ENCODE measurements at places on chromosomes 3 and 15.

DNA sequence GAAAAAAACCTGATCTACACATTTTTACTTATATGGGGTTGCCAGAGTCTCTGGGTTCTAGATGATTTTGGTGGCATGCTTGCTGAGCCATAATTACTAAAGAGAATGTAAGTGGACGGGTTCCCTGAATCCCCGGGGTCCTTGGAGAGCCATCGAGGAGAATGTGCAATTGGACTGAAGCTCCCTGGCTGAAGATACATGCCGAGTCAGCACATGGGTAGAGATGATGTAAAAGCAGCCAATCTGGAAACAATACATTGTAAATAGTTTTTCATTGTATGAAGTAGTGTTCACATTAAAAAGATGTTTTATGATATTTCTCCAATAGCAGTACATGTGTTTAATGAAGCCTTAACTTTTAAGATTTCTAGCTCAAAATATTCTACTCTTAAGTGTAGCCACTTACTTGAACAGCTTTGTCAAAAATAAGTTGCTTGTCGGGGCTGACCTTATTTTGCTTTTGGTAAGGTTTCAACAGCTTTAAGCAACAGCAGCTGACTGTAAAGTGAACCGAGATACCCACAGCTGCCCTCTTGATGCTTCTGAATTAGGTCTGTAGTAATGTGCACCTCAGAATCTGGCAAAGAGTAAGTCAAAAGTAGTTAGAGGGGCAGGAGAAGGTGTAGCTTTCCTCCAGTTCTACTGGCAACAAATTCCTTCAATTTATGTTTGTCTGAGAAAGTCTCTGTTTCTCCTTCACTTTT lies 205.7 kb downstream of the PLCL2 start:
- DNase-seq = no peak

GRCh38 chr3:99949956-99950670 lies 132.5 kb downstream of the CMSS1 start:
- no peak for DNase-seq

GRCh38 chr3:126156468-126156867 lies 23.9 kb downstream of the ALDH1L1 start:
- DNase-seq = peak; percentile 24

GRCh38 chr3:193053046-193053435 lies 135.4 kb upstream of the MB21D2 start:
- no peak for DNase-seq

GRCh38 chr3:172552607-172553006 lies 29.4 kb upstream of the TNFSF10 start:
- no peak for DNase-seq

GRCh38 chr15:56866803-56867202 lies 51.6 kb upstream of the TCF12 start:
- DNase-seq = no peak

DNA sequence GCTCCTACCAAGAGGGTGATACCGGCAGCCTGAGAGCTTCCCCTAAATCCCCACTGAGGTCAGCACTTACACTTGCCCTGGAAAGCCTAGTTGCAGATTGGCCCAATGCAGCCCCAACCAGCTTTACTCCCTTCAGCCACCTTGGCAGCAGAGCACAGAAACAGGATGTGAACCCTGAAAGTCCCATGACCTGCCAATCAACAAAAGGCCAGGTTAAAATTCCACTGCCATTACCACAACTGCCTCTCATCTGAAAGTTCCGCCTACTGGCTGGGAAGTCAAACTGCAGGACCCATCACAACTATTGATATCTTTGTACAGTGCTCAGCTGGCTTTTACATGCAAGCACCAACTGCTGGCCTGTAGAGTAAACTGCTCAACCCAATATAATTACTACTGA lies 156.2 kb downstream of the ZMAT3 start:
- DNase-seq = peak; percentile 55

GRCh38 chr15:35095941-35096340 lies 10.8 kb upstream of the NANOGP8 start:
- no peak for DNase-seq

DNA sequence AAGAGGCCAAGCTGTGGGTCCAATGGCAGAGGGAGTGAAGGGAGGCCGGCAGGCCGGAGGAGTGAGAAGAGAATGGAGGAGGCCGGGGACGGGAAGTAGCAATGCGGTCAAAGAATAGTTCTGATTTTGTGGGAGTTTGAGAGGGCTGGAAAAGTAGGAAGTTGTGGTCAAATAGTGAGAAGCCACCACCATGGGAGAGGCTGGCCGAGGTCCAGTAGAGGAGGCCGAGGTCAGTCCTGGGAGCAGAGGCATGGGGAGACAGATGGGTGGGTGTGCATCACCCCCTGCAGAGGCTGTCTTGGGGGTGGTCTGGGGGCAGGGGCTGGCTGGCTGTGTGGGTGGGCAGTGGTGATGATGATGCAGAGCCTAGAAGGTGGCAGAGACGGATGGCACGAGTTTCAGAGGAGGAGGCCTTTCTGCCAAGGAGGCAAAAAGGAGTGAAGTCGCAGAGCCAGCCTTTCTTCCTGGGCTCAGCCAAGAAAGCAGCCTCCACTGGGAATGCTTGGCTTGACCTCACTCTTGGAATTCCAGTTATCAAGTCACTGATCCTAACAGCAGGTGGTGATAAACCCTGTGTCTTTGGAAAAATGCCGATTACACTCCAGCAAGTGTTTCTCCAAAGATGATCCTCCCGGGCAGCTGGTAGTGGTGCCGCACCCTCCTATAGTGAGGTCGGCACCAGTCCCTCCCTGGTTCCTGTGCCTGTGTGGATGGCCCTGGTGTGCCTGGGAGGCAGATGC lies 57.3 kb downstream of the ARNT2 start:
- no peak for DNase-seq

DNA sequence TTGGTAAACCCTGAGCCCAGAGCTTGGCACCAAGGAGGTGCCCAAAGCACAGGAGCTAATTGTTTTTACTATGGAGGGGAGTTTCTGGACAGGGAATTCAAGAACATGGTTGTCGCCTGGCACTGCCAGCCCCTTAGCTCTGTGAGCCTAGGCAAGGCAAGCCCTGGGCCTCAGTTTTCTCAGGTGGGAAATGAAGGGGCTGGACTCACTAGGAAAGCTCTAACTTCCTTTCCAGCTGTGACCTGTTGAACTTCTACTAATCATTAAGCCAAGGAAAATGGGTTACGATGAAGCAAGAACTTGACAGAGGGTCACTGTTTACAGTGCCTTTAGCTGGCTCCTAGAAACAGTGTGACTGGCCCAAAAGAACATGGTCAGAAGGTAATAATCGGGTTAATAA lies 277.2 kb downstream of the SHQ1 start:
- DNase-seq = no peak

GRCh38 chr15:57220205-57220604 lies 156.1 kb upstream of the CGNL1 start:
- DNase-seq = no peak

GRCh38 chr15:78177447-78177873 lies 28.3 kb downstream of the IDH3A start:
- DNase-seq = peak; percentile 64

DNA sequence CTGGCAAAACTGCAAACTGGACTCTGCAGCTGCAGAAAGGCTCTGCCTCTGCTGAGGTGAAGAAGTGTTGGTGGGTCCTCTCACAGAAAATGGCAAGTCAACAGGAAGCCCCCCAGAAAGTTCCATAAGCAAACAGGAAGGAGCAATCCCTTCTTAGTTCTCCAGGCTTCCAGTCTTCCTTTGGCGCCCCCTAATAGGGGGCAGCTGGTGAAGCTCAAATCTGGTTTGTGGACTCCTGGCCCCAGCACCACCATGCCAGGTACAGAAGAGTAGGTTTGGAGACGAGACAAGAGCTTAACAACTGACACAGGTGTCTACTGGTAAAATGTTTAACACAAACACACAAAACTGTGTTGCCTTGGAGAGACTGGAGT lies 35.5 kb downstream of the LEO1 start:
- peak; percentile 45 for DNase-seq

GRCh38 chr15:41487802-41488201 lies 5.9 kb upstream of the ITPKA start:
- DNase-seq = no peak

DNA sequence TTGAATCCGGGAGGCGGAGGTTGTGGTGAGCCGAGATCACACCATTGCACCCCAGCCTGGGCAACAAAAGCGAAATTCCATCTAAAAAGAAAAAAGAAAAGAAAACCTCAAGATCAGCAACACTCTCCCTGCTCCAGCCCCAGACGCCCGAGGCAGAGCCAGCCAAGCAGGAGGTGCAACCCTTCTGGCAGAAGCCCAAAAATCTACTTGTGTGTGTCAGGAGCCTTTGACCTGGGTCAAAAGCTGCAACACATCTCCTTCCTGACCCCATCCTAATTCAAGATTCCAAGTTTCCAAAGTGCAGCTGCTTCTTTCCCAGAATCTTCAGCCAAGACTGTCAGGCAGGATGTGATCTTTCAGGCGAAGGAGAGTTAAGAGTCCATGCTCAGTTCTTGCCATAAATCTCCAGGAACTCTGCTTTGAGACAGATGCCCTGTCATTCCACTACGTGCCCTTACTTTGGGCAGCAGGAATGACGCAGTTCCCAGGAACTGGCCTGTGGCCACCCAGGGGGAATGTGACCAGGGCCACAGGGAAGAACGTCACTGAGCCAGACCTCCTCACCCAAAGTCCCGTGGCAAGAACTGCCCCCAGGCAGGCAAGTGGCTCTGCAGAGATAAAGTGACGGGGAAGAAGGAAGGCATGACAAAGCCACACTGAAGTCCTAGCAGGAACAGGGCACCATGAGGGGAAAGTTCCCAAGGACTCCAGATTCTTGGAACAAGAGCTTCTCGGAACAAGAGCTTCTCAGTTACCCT lies 39.4 kb downstream of the SH3BP5 start:
- DNase-seq = no peak

GRCh38 chr3:26090589-26090988 lies 300.7 kb downstream of the OXSM start:
- DNase-seq = no peak

- peak; percentile 97 for DNase-seq
These were observed 408.9 kb upstream of the THBS1 start for GRCh38 chr15:39171944-39172368.

- DNase-seq = peak; percentile 82
These were observed 2.6 kb downstream of the BHLHE40 start for GRCh38 chr3:4981665-4982494.

- no peak for DNase-seq
These were observed 126.8 kb downstream of the GSK3B start for GRCh38 chr3:119967353-119968006.

DNA sequence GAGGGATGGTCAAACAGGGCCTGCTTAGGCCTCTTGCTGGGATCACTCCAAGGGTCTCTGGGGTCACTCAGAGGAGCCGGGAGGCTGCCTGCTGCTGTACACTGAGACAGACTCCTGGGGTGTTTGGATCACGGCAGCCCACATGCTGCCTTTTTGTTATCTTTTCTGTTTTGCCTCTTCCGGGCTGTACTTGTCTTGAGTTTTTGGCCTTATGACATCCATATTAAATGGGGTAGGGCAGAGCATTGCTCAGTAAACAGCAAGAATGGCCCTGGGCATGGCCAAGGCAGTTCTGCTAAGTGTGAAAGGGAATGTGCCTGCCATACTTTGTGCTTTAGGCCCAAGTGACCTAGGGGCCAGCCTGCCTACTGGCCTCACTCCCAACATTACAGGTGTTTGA lies 771 bp upstream of the ENTPD3 start:
- no peak for DNase-seq

DNA sequence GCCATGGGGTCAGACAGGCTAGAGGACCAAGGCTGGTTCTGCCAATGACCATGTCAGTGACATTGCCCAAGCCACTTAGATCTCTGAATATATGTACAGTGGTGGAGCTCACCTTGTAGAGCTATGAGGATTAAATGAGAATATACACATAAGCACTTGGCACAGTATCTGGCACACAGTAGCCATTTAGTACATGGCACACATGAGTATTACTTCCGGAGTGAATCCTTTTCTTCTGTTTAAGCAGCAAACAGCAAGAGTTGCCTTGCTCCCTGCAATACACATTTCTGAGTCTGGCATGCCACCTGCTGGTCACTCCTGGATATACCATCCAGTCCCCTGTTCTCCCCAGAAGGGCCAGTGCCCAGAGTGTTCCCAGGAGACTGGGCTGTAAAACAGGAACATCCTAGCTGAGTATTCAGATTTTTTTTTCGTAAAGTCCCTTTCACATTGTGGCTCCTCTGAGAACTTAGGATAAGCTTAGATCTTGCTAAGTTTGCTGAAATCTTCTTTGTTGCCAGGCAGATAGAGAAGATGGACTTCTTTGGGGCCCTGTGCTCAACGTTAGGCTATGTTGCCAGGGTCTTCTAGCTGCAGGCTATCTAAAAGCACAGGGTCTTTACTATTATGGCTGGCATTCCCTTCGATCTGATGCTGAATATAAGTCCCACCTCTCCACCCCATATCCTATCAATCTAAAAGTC lies 203.4 kb downstream of the ADAMTS9 start:
- DNase-seq = peak; percentile 84

GRCh38 chr3:12138044-12138443 lies 20.7 kb downstream of the TIMP4 start:
- DNase-seq = peak; percentile 41

GRCh38 chr15:75002398-75002797 lies 7.0 kb downstream of the SCAMP5 start:
- no peak for DNase-seq

- no peak for DNase-seq
These were observed 76.6 kb downstream of the P3H2 start for GRCh38 chr3:190044142-190044541.
